ENCODE measurements at places on chromosomes 2 and 18.

DNA sequence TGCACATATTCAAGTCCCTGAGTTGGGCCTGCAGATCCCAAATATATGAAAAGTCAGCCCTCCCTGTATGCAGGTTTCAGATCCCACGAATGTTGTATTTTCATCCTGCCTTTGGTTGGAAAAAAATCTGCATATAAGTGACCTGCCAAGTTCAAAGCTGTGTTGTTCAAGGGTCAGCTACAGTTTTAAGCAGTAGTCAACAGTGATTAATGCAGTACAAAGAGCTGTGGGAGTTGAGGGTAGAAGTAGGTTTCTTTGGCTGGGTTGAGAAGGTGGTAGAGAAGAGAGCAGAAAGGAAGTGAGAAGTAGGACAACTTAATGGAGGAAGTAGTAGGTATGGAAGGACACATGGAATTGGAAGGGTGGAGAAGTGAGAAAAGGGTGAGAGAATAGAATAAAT lies 127.9 kb downstream of the ANKRD44 start:
- DNase-seq = no peak

GRCh38 chr2:55099878-55100820 lies 49.9 kb upstream of the RTN4 start:
- DNase-seq = no peak

- peak; percentile 47 for DNase-seq
Observed at GRCh38 chr2:6865346-6866274, at the start of gene CMPK2. Gene CMPK2, minus strand, starts transcription at chr2:6865907. Its CDS starts 211 bp downstream, at chr2:6865696.

GRCh38 chr2:217846321-217846743 lies 156.5 kb downstream of the TNS1 start:
- no peak for DNase-seq

DNA sequence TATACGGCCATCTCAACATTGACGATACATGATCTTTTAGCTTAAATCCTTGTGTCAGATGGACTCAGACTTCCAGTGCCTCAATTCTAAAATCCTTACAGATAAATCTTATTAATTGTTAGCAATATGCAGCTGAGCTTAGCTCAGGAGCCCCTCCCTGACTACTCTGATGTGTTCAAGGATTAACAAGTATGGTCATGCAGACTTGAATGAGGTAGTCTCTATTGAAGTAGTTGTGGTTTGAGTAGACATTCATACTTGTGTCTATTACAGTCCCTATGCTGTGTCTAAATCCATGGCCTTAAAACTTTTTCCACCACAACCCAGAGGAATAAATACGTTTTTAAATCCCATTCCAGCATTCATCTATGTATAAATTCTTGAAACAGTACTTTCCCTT lies 119.5 kb downstream of the NUP35 start:
- no peak for DNase-seq

DNA sequence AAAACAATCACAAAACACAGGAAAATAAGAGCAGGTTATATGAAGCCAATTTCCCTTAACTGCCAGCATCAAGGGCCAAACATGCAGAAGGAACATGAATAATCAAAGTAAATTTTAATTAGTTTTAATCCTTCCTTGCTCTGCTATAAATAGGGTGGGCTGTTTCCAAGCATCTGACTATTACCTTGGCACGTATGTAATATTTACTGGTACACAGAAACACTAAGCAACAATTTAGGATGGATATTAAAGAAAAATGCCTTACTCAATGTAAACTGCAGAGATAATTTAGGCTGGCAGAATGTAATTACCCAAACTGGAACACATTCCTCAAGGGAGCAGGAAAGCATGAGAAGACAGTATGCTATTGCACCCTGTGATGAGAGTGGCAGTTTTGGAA lies 468.2 kb downstream of the TDRD15 start:
- DNase-seq = no peak

GRCh38 chr2:65130664-65131175 lies 814 bp upstream of the RAB1A start:
- no peak for DNase-seq

All from activated CD4-positive, CD25-positive, alpha-beta regulatory T cell (primary cell).